ENCODE measurements at places on chromosomes 13 and 19.

- DNase-seq = no peak
Measured at GRCh38 chr13:69008499-69008898, 1099.1 kb upstream of the ATXN8OS start.

DNA sequence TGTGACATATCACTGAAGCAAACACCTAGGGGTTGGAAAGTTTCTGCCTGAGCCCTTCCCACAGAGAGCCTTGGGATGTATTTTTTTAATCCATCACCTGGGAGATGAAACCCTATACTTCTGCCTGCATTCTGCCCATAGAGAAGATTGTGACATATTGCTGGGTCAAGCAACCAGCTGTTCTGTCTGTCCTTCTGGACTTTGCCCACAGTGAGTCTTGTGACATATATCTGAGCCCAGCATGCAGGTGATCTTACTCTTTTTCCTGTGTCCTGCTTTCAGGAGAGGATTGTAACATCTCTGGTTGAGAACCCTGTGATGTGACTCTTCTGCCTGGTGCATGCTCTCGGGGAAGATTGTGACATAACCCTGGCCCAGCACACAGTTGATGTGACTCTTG lies 24.9 kb upstream of the ZNF681 start:
- DNase-seq = no peak

DNA sequence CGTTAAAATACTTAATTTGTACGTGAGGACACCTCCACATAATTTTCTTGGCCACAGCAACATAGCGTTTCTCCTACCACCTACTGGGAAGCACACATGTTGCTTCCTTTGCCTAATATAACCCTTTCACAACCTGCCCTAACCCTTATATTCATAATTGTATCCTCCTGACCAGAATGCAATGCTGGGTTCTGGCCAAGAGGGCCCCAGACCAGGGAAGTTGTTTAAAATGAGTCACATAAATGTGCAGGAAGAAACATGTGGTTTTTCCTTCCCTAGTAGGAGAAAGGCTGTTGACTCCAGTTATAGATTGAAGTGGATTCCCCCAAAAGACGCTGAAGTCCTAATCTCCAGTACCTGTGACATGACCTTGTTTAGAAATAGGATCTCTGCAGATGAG lies 187.3 kb downstream of the NUFIP1 start:
- no peak for DNase-seq

DNA sequence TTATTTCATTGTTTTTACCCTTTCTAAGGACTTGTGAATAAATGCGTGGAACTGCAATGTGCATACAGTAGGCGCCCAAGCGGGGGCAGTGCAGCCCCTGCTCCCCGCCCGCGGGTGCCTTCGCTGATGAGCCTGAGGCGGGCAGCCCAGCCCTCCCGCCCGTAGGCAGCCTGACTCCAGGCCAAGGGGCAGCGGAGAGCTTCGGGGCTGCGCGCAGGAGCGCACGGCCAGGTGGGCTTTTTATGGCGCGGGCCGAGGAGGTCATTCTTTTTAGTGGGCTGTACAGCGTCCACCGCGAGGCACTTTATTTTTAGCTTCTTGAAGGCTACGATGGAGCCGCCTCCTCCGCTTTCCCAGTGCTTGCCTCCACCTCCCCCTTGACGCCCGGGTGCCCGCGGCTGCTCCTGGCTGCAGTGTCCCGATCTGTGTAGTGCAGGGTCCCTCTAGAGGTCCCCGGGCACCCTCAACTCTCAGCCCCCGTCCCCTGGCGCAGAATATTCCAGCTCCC lies 60.5 kb downstream of the CCNE1 start:
- DNase-seq = no peak

DNA sequence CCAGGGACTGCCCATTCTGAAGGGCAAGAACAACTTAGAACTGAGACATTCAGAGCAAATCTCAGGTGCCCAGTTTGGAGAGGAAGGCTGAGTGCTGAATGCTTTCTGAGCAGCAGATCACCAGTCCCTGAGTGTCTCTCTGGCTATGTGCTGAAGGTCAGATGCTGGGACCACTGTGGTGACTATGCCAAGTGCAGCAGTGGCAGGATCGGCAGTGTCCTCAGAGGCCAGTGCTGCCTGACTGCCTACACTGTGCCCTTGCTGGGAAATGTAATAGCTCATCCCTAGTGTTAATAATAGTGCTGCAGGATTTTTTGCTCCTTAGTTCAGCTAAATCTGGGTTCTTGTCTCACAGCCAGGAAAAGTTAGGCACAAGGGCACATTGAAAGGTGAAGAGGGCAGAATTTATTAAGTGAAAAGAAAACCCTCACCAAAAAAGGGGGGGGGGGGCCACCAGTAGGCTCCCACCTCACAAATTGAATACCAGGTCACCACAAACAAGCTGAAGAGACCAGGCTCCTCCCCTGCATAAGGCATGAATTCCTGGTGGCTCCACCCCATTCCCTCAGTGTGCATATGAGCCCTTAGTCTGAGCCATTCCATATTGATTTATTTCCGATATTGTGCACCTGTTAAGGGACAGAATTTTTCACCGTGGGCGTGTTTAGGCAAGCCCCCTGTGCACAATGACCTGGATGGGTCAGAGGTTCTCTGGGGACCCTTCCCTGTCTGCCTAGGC lies 18.5 kb downstream of the RFXAP start:
- DNase-seq = no peak

DNA sequence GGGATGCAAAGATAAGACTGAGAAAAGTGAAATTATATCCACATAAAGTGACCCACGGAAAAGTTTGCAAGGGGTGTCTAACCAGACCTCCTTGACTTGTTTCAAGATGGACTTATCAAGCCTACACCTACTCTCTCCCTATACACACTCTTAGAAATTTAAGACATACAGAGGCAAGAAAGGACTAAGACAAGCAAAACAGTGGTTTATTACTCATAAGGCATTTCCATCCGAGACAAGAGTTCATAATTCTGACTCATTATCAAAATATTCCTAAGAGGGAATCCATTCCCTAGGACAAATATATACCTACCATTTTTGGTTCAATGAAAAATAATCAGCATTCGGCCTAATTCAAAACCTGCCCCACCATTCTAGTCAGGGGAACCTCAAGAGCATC lies 232.6 kb upstream of the GPC6 start:
- no peak for DNase-seq

DNA sequence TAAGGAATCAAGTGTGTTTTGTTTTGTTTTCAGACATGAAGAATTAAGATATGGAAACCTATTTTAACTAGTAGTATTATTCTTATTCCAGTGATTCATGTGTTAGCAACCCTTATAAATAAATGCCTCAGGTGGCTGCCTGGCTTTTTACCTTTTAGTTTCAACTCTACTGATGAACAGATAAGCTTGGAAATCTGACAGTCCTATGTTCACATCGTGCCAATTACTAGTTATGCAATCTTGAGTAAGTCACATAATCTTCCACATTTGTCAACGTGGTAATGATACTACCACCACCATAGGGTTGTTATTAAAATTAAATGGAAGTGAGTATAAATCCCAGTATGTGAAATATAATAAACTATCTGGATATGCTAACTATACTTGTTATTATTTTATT lies 64.3 kb downstream of the TBC1D4 start:
- DNase-seq = no peak

GRCh38 chr13:91214031-91214430 lies 133.5 kb upstream of the MIR17HG start:
- no peak for DNase-seq

DNA sequence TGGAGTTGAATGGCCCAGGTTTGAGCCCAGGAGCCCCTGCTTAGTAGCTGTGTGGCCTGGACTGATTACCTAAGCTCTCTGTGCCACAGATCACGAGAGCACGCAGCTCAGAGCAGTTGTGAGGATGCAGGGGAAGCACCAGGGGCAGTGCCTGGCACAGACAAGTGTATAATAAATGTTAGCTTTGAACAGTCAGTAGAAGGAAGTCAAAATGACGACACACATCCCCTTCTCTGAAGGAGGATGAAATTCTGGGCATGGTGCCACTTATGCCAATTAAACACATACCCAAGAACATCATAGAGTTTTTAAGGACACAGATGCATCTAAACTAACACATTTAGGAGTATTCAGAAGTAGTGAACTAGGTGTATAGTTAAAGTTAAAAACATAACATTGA lies 24.9 kb upstream of the SIGLEC11 start:
- DNase-seq = no peak

GRCh38 chr19:13804830-13805683 lies 9.8 kb downstream of the ZSWIM4 start:
- DNase-seq = no peak

DNA sequence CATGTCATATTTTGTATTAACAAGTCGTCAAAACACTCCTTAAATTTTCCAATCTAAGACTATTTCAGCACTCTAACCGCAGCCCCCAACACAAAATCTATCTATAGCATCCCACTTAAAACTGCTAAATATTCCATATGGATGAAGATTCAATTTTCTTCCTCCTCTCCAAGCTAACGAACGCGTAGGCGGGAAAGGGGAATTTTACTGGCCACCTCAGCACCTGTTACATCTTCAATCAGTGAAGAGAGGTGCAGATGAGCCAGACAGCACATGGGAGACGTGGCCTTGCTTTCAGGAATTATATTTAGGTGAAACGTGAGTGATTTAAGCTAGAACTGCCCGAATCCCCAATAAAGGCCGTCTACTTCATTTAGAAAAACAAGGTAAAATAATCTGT lies 1.1 kb downstream of the RBM26 start:
- no peak for DNase-seq

Measured in CD4-positive, alpha-beta T cell treated with Interleukin-2 at 100 ng/mL for 4 hours (primary cell).